Cerebellar nuclear complex (tissue), 1 donor: ENCODE measurements at places on chromosomes 2 and 18.

- no peak for DNase-seq
Observed at GRCh38 chr2:132550946-132551345, 119.1 kb downstream of the LYPD1 start.

GRCh38 chr2:33322612-33323011 is 153.8 kb upstream of the RASGRP3 start:
- no peak for DNase-seq

DNA sequence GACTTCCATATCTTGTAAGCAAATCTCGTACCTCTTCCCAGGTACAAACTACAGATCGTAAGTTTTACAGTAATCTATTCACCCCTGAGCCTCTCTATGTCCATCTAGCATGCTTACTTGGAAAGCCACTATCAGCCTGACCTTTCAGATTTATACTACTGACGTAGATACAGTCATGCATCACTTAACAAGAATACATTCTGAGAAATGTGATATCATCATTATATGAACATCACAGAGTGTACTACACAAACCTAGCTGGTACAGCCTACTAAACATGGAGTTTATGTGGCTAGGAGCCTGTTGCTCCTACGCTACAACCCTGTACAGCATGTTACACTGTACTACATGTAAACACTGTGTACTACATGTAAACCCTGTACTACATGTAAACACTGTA is 293.2 kb upstream of the ZNF804A start:
- no peak for DNase-seq

- no peak for DNase-seq
Observed at GRCh38 chr18:25345081-25345866, 6.7 kb downstream of the ZNF521 start.

- no peak for DNase-seq
Observed at GRCh38 chr2:207288628-207289027, 122.9 kb upstream of the KLF7 start.

GRCh38 chr2:157825885-157826284 is 50.2 kb downstream of the ACVR1 start:
- DNase-seq: no peak

GRCh38 chr18:44727291-44727690 is 46.6 kb downstream of the SETBP1 start:
- no peak for DNase-seq

DNA sequence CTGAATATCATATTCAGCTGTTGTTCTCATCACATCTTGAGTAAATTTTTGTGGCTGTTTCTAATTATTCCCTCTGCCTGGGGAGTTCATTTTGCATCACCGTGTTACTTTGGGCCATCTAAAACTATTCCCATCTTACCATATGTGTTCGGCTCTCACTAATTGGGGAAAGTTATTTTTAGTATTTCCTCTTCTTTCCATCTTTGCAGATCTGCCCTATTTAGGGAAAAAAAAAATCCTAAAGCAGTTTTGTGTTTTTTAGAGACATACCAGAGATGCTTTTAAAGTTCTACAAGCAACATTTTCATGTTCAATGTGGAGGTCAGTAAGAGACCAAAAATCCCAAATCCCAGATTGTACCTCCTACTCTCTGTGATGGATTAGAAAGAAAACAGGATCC is 111.3 kb upstream of the NDUFV2 start:
- no peak for DNase-seq

DNA sequence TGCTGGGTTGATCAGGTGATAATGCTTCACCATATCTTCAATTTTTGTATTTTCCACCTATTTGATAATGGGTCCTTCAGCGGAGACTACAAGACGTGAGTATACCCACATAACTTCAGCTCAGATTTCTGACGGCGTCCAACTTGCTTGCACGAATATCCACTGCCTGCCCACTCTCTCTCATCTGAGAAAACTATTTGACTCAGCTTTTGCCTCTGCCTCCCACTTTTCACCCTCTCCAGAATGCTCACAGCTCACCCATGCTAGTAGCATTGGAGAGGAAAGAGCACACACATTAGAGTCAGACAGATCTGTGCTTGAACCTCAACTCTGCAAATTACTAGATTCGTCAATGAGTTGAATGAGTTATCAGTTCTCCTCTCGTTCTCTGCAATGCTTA is 166.8 kb downstream of the BCL2 start:
- DNase-seq: no peak

- DNase-seq: no peak
Observed at GRCh38 chr2:45755585-45756335, 104.3 kb downstream of the PRKCE start.

DNA sequence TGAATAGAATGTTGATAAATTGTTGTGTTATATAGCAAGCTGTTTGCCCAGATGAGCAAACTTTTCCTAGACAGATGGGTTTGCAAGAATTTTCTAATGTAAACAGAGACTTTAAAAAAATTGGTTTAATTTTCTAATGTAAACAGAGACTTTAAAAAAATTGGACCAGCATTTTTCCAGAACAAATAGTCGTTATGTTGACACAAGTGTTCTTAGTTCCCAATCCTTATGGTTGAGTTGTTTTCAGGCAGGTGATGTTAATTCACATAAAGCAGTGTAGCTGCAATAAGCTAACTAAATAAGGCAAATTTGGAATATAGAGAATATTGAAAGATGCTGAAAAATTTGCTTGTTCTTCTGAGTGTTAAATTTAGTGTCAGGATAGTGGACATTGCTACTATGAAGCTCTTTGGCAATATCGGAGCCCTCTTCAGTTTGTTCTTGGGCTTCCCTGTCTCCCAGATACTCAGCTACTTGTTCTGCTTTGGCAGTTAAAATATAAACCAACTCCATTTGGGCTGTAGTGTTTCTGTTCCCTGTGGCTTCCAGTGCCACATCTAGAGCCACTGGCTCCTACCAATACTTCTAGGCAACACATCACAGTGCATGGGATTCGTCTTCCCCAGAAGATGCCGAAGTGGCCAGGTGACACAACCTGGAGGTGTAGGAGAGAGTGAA is 105.7 kb downstream of the DYNAP start:
- DNase-seq: no peak

DNA sequence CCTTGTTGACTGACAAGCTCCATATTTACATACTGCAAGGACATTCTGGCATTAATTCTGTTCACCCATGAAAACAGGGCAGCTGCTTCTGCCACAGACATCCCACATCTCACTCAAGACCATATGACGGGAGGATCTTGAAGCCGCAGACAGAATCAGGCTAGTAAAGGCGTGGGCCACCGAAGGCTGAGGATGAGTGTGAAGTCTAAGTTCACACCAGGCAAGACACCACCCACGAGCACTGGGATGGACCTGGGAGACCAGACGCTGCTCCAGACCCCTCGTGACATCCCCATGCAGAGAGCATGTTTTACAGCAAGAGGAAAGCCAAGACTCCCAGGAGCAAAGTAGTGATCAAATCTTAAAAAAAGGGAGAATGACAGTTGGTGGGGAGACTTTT is 3.2 kb downstream of the FHL2 start:
- DNase-seq: no peak
